HS-27A (cell line): ENCODE measurements at places on chromosomes 16 and 17.

GRCh38 chr16:81445143-81445961 is 744 bp downstream of the CMIP start:
- DNase-seq, result no peak

GRCh38 chr17:70166615-70167014 is 2.7 kb upstream of the KCNJ2 start:
- DNase-seq, result no peak

DNA sequence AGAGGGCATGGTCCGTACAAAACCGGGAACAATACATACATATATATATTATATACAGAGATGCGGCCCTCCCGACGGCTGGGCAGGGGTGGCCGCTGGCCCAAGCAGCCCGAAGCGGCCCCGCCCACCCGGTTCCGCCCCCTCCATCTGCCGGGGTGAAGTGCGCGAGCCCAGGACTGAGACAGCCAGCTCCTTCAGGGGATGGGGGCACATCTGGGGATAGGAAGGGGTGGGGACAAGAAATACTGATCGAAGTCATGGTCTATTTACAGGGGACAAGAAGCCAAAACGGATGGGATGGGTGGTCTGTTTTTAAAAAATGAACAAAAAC is 3.8 kb upstream of the SAMD14 start:
- DNase-seq, result no peak

- DNase-seq, result no peak
Observed at GRCh38 chr16:3577302-3577752, at the start of gene NLRC3. Gene NLRC3 (minus strand): TSS chr16:3577403. CDS start chr16:3565036, 12,367 bp downstream.

- no peak for DNase-seq
Observed at GRCh38 chr17:66373944-66374817, 71.8 kb downstream of the PRKCA start.

DNA sequence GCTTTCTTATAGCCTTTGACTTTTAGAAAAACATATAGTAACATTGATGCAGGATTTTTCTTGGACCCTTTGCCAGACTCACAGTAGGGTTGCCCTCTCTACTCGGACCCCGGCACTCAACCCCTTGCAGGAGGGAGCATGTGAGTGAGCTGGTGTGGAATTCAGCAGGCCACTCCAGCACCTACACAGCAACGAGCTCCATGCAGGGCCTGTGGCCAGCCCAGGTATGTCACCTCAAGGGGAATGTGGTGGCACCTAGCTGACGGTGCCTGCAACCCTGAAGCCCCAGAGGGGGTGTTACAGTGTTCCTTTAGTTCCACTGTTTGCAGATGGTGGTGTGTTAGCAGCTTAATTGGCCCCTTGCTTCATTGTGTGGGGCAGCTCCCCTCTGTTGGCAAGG is 414.9 kb downstream of the KCNJ2 start:
- DNase-seq, result no peak

- no peak for DNase-seq
Observed at GRCh38 chr16:15770512-15770911, 86.3 kb downstream of the MYH11 start.

DNA sequence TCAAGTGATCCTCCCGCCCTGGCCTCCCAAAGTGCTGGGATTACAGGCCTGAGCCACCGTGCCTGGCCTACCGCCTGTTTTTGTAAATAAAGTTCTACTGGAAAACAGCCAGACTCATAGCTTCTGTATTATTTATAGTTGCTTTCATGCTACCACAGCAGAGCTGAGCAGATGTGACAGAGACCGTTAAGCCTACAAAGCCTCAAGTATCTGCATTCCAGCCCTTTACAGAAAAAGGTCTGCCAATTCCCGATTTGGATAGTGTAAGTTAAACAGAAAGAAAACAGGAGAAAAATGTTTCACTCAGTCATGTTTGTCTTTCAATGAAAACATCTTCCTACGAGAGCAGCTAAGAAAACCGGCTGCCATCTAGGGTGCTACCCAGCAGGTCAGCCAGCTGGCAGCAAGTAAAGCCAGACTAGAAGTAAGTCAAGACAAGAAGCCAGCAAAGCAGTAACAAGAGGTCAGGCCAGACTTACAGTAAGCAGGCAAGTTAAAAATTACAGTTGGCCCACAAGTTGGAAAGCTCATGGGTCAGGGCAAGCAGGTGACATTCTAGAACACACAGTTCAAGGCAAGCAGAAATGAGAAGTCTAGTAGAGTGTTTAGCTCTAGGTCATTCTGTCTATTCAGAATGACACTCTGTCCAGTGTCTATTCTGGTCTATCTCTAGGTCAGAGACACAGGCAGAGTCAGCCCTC is 17.7 kb downstream of the NCBP3 start:
- no peak for DNase-seq

GRCh38 chr17:4945944-4946280 is 2.4 kb downstream of the PFN1 start:
- DNase-seq, result no peak

- DNase-seq, result peak; percentile 77
Observed at GRCh38 chr16:83343935-83344366, 463.8 kb upstream of the HSBP1 start.

DNA sequence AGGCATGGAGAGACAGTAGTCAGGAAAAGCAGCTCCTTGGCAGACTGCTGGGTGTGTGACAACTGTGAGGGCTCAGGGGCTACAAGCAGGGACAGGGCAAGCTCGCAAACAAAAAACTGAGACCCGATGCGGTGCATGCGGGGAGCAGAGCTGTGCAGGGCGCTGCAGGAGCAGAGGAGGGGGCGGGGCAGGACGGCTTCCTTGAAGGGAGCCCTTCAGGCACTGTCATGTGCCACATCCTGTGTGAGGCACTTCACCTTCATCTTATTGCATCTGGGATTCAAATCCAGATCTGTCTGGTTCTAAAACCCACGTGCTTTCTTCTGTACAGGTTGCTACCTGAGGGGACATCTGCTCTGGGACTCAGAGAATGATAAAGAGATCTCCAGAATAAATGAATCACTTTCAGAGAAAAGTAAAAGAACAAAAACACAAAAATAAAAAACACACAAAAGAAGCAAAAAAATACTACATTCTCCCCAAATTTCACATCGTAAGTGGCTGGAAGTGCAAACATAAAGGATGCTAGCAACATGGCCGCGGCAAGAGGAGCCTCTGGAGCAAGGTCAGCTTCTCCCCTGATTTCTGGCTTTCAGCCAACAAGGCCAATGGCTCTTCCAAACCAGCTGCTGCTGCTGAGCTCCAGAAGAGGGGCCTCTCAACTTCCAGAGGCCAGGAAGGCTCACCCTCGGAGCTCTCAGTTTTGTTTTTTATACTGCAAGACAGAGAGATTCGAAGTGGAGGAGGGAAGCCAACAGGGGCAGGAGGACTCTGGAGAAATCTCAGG is 14.2 kb downstream of the LYRM9 start:
- DNase-seq, result no peak

DNA sequence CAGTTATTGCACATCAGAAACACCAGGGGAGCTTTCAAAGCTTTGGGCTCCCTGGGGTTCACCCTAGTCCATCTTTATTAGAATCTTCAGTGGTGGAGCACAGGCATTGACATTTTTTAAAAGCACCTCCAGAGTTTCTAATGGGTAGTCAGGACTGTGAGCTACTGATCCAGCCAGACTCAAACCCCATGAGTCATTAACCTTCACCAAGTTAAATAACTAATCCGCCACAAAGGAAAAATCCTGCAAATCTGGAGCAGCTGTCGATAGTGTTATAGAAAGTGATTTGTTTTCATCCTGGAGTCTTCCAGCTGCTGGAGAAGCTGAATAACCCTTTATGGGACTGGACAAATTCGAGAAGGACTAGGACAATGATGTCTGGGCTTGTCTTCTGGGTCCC is 93.2 kb upstream of the PIRT start:
- no peak for DNase-seq

- peak; percentile 79 for DNase-seq
Observed at GRCh38 chr17:59361916-59362810, 30.7 kb downstream of the YPEL2 start.

DNA sequence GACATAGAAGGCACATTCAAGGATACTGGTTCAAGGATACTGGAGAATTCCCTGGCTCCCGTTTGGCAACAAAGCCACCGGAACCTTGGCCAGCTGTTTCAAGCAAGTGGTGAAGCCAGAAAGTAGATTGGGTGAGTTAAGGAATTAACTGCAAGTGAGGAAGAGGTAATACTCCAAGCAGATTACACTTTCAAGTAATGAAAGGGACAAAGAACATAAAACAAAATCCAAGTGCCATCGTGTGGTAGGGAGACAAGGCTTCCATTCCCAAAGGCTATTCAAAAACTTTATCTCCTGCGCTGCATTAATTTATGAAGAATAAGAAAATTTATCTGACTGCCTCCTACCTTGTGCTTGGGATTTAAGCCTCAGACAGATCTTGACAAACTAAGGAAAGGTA is 27.8 kb downstream of the XPO6 start:
- no peak for DNase-seq

DNA sequence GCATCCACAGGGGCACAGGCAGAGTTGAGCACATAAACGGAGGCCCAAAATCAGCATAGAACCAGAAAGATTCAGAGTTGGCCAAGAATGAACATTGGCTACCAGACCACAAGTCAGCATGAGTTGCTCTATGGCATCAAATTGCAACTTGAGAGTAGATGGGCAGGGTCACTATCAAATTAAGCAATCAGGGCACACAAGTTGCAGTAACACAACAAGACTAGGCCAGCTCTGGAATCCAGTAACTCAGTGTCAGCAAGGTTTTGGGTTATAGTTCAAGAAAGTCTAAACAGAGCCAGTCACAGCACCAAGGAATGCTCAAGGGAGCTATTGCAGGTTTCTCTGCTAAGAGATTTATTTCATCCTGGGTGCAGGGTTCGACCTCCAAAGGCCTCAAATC is 12.9 kb downstream of the G6PC1 start:
- DNase-seq, result no peak

DNA sequence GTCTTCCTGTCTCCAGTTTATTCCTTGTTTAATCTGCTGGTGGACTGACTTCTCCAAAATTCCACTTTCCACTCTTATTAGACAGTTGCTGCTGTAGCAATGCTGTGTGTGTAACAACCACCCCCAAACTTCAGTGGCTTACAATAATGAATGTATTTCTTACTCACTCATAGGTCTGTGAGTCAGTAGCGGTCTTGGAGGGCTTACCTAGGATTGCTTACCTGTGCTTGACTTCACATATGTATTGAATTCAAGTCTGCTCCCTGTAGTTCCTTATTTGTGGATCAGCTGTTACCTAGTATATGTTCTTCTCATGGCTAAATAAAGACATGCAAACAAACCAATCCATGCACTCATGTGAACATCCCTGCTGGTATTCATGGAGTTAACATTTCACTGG is 224.6 kb downstream of the MAP2K6 start:
- DNase-seq, result no peak

- DNase-seq, result no peak
Observed at GRCh38 chr17:74956093-74956492, 16.5 kb downstream of the HID1 start.

- DNase-seq, result no peak
Observed at GRCh38 chr16:53952215-53953208, 248.6 kb downstream of the FTO start.

DNA sequence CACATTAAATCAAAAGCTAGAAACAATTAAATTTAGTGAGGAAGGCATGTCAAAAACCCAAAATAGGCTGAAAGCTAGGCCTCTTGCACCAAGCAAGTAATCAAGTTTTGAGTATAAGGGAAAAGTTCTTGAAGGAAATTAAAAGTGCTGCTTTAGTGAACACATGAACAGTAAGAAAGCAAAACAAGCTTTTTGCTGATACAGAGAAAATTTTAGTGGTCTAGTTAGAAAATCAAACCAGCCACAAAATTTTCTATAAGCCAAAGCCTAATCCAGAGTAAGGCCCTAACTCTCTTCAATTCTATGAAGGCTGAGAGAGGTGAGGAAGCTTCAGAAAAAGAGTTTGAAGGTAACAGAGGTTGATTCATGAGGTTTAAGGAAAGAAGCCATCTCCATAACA is 116.2 kb downstream of the CYB561 start:
- DNase-seq, result no peak

- DNase-seq, result no peak
Observed at GRCh38 chr16:5979905-5980550, 882.4 kb upstream of the EEF2KMT start.

- DNase-seq, result no peak
Observed at GRCh38 chr16:9597967-9598730, 506.7 kb downstream of the HAPSTR1 start.

DNA sequence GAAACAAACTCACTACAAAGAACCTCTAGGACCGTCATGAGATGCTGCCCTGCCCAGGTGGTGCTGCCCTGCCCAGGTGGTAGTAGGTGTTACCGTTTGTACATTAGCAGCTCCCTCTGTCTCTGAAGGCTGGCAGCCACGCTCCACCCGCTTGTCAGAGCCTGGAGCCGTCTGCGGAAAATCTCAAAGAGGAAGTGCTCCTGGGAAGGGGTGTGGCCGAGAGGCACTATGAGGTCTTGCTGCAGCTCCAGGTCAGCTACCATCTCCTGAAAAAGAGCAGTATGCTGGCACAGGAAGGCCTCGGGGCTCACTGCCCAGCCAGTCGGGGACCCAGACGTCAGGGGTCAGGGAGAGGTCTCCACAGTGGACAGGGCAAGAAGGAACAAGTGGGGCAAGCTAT is 28.3 kb downstream of the ZNF276 start:
- DNase-seq, result no peak

DNA sequence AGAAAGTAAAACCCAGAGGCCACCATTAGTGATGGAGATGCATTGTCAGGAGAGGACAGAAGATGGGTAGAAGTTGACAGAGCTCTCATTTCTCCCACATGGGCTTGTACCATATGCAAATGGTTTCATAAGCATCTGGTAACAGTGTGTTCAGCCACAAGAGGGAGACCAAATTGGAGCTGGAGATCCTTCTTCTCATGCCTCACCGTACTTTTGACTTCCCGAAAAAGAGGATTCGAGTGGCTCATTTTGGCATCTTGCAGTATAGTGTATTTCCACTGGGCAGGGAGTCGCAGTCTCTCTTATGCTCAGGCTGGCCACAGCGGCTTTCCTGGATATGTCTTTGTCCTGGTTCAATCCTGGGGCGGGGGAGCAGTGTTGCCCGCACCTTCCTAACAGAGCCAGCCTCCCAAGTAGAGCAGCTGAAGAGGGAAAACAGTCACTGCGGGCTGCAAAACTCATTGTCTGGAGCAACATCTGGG is 23.8 kb downstream of the TBC1D3B start:
- no peak for DNase-seq

DNA sequence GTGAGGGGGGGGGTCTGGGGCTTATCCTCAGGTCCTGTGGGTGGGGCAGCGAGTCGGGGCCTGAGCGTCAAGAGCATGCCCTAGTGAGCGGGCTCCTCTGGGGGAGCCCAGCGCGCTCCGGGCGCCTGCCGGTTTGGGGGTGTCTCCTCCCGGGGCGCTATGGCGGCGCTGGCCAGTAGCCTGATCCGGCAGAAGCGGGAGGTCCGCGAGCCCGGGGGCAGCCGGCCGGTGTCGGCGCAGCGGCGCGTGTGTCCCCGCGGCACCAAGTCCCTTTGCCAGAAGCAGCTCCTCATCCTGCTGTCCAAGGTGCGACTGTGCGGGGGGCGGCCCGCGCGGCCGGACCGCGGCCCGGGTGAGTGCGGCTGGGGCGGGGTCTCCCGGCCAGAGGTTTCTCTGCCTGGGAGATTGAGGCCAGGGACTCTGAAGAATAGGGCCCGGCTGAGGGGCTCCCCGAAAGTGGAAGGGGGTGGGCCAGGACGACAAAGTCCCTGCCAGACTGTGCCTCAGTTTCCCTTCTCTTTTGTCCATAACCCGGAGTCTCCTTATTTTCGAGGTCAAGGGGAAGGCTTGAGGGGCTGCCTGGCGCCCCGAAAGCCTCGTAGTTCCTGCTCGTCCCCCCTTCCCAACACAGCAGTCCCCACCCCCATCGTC is at the start of gene FGF11:
Gene FGF11, plus strand, starts transcription at position 51 of the 651 bp plus-strand sequence. Its CDS starts 109 bp downstream, at position 160.
- no peak for DNase-seq

- no peak for DNase-seq
Observed at GRCh38 chr17:17938388-17939107, 33.7 kb downstream of the TOM1L2 start.
